ENCODE measurements at places on chromosomes 12 and 14.

GRCh38 chr12:53213348-53213747 is 6.3 kb upstream of the ITGB7 start:
- H3K4me1 ChIP-seq: peaks cover 7% of the 10 kb centered on the region
- H3K4me3 ChIP-seq: no peak overlapping the region
- no peaks in the 10 kb centered on the region for H3K36me3 ChIP-seq
- H3K27ac ChIP-seq: no peak overlapping the region

- no peak for DNase-seq
- H3K36me3 ChIP-seq: no peaks in the 10 kb centered on the region
- H3K4me1 ChIP-seq: no peaks in the 10 kb centered on the region
- no peak overlapping the region for H3K4me3 ChIP-seq
Measured at GRCh38 chr12:11663130-11663529, 13.7 kb downstream of the ETV6 start.

DNA sequence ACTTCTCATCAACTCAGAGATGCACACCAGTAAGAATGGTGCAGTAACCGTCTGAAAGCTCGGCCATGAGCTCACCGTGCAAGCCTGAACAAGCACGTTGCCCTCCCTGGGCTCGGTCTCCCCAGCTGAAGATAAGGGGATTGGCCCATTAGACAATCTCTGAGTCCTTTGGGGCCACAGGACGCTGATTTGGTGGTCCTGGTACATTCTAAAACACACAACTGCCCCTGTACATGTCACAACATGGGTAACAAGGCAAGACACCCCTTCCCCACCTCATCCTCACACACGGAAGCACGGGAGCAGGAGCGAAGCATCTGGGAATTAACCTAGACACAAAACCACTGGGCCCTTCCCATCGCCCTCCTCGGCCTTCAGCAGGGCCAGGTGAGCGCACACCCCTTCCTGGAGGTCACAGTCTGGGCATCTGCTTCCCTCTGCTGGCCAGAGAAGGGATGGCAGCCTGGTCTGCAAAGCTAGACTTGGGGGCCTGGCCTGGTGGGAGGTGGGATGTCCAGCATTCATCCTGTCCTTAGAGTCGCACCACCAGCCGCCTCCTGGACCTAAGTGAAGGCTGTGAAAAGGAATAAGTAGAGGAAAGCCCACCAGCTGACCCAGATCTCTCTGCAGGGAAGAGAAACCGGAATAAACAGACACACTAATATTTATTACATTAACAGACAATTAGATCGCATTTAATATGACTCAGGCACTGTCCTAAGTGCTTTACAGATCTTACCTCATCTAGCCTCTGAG is 18.9 kb upstream of the SMUG1 start:
- no peak overlapping the region for H3K4me3 ChIP-seq
- peaks cover 7% of the 10 kb centered on the region for H3K4me1 ChIP-seq
- H3K27ac ChIP-seq: no peak overlapping the region
- H3K36me3 ChIP-seq: no peaks in the 10 kb centered on the region

DNA sequence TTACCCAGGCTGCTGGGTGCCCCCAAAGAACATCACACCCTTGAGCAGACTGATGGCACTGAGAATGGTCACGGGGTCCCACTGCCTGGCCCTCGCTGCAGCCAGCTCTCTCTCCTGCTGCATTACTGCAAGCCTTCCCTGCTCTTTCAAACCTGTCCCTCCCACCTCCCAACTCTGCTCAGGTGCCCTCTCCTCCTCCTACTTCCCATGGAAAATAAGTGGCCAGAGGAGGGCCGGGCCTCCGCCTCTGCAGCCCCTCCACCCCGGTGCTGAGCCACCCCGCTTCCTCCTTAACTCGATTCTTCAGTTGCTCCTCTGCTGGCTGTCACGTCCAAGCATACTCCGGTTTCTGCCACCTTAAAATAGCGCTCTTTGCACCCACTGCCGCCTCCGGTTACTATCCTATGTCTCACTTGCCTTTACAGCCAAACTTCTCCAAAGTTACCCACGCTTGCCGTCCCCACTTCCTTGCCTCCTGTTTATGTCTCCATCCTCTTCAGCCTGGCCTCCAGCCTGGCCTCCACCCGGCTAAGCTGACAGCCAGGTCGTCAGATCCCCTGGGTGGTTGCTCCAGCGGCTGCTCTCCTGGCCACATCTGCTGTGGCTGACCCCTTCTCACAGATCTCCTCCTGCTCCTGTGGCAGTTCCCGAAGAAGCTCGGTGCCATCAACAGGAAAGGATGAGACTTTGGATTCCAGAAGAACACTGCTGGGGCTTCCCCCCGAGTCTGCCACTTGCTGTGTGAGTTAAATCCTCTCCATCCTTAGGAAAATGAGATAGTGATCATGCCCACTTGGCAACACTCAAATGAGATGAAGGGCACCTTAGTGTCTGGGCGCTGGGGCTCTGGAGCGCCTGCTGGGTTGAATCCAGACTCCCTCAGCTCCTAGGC is 7.7 kb downstream of the SMIM41 start:
- no peaks in the 10 kb centered on the region for H3K27me3 ChIP-seq
- no peaks in the 10 kb centered on the region for H3K36me3 ChIP-seq
- H3K4me1 ChIP-seq: peaks cover 7% of the 10 kb centered on the region
- no peak overlapping the region for H3K27ac ChIP-seq

- no peak for DNase-seq
- H3K36me3 ChIP-seq: no peaks in the 10 kb centered on the region
- H3K4me1 ChIP-seq: no peaks in the 10 kb centered on the region
- H3K27me3 ChIP-seq: no peaks in the 10 kb centered on the region
- no peak overlapping the region for H3K27ac ChIP-seq
Measured at GRCh38 chr14:65465584-65465983, 53.1 kb downstream of the FUT8 start.

DNA sequence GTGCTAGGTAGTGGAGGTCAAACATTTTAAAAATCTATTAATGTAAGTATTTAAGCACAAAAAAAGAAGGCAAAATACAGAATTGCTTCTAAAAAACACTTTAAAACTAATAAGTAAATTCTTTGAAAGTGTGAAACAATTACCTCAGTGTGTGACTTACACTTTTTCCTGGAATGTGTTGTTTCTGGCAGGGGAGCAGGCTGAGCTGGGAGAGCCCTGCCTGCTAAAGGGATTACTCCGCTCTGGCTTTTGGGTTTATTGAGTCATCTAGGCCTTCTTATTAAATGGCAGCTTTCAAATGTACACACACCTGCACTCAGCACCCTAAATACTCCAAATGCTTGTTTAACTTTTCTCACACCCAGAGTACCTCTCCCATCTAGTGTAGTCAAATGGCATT is 279.8 kb downstream of the AKAP6 start:
- H3K4me1 ChIP-seq: no peaks in the 10 kb centered on the region
- DNase-seq: no peak
- no peak overlapping the region for H3K27ac ChIP-seq
- H3K27me3 ChIP-seq: no peaks in the 10 kb centered on the region
- no peaks in the 10 kb centered on the region for H3K36me3 ChIP-seq

DNA sequence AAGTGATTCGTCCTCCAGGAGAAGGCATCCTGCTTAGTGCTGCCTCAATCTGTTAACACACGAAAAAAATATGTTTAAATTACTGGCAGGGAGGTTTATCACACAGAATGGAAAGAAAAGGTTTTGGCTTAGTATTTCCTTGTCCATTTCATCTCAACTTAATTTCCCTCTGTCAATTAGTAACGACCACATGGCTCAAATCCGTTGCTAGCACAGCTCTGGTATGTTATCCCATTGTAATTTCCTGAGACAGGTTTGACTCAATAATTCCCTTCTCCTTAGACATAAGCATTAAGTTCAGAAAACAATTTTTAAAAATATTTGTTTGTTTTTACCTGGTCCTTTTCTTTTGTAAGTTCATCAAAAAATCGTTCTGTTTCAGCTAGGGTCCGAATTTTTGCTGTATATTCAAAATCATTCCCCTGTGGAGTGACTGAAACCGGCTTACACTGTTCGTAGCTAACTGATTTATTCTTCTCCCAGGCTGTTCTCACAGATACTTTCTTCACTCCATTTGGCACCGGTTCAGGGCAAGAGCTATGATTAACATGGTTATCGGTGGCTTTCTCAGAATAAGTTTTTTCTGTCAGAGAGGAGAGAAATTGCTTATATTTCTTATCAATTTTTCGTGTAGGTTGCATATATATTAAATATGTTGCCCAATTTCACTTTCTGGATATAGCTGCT is 10.1 kb upstream of the PITPNM2 start:
- no peaks in the 10 kb centered on the region for H3K36me3 ChIP-seq
- H3K27ac ChIP-seq: no peak overlapping the region
- no peak overlapping the region for H3K4me3 ChIP-seq
- DNase-seq: no peak

DNA sequence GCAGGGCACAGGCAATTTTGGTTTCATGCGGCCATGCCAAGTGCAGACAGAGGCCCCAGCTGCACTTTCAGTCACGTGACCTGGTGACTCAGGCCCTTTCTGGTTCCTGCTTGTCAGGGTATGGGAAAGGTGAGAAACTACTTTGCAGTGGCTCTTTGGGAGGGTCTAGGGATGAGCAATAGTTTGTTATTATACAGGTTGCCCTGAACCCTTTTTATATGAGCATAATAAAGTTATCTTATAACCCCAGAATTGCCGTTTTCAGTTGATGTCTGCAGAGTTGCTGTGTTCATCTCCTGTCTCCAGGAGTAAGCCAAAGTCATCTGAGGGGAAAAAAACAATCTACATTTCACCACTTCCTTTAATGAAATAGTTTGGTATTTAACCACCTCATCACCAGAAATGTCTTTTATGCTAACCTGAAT is 30.9 kb upstream of the EMP1 start:
- no peaks in the 10 kb centered on the region for H3K36me3 ChIP-seq
- H3K27ac ChIP-seq: no peak overlapping the region
- peaks cover 8% of the 10 kb centered on the region for H3K4me1 ChIP-seq
- no peak for DNase-seq

GRCh38 chr12:52836042-52836466 is 1.9 kb upstream of the KRT79 start:
- no peak overlapping the region for H3K4me3 ChIP-seq
- H3K4me1 ChIP-seq: peaks cover 10% of the 10 kb centered on the region
- H3K27me3 ChIP-seq: no peaks in the 10 kb centered on the region
- H3K36me3 ChIP-seq: no peaks in the 10 kb centered on the region
- no peak overlapping the region for H3K27ac ChIP-seq
- DNase-seq: no peak

- H3K4me1 ChIP-seq: no peaks in the 10 kb centered on the region
- no peaks in the 10 kb centered on the region for H3K36me3 ChIP-seq
- H3K4me3 ChIP-seq: no peak overlapping the region
- H3K27ac ChIP-seq: no peak overlapping the region
- DNase-seq: no peak
Measured at GRCh38 chr12:105805730-105806399, 332.9 kb downstream of the NUAK1 start.

- H3K27me3 ChIP-seq: no peaks in the 10 kb centered on the region
- no peaks in the 10 kb centered on the region for H3K36me3 ChIP-seq
- DNase-seq: no peak
- no peaks in the 10 kb centered on the region for H3K4me1 ChIP-seq
- no peak overlapping the region for H3K4me3 ChIP-seq
Measured at GRCh38 chr12:54472494-54473262, 724 bp downstream of the GTSF1 start.

- H3K27ac ChIP-seq: no peak overlapping the region
- H3K4me1 ChIP-seq: peaks cover 48% of the 10 kb centered on the region
- DNase-seq: no peak
Measured at GRCh38 chr14:77026166-77026929, 2.2 kb downstream of the IRF2BPL start.

DNA sequence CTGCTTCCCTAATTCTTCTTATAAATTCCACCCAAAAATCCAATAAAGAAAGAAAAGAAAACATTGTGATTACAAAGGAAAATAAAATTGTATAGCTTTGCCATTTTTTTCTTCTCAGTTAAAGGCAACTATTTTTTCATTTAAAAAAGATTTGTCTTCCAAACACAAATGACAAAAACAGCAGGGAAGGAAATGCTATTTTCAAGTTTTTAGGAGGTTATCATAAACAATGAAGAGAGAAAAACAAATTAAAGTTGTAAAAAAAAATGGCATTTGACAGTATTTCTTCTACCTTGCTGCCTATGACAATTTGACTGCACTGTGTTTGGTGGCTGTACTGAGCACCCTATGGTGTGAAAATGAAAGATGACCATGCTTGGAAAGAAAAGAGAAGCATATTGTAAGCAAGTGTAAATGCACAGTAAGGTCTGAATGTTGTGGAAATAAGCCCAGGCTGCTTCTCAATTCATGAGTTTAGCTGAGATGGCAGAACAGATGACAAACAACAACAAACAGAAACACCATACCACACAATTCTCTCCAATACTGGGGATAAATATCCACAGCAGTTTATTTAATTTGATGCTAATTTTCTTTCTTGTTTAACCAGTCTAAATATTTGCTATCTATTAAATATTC is 109.8 kb downstream of the PRKD1 start:
- H3K27ac ChIP-seq: no peak overlapping the region
- H3K36me3 ChIP-seq: no peaks in the 10 kb centered on the region

DNA sequence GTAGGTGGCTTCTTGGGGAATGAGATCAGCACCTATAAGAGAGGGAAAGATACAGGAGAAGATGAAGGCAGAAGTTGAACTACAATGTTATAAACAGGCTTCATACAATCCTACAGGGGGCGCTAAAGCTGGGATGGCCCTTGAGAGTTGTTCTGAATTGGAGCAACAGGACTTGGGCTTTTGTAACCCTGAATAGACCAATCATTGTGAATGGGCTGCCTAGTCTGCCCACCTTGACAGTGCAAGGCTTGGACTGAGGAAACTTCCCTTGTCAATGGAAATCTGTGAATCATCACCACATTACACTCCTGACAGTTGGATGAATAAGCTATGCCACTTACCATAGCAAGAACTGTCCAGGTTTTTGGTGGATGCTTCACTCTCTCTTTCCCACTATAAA is 306.1 kb downstream of the KCNC2 start:
- H3K4me1 ChIP-seq: no peaks in the 10 kb centered on the region
- H3K27ac ChIP-seq: no peak overlapping the region
- H3K4me3 ChIP-seq: no peak overlapping the region
- no peaks in the 10 kb centered on the region for H3K36me3 ChIP-seq
- no peaks in the 10 kb centered on the region for H3K27me3 ChIP-seq

Data from Caco-2 (cell line).